ENCODE measurements at places on chromosomes 3 and 15. TPM values are rescaled to one million over a fixed set of nuclear protein-coding genes. Genes with fewer than 3 reads are reported as not detected.

- DNase-seq = no peak
Measured at GRCh38 chr3:105093371-105094252, 273.1 kb upstream of the ALCAM start.

- no peak for DNase-seq
Measured at GRCh38 chr15:100335335-100335999, 6.3 kb downstream of the ADAMTS17 start.

DNA sequence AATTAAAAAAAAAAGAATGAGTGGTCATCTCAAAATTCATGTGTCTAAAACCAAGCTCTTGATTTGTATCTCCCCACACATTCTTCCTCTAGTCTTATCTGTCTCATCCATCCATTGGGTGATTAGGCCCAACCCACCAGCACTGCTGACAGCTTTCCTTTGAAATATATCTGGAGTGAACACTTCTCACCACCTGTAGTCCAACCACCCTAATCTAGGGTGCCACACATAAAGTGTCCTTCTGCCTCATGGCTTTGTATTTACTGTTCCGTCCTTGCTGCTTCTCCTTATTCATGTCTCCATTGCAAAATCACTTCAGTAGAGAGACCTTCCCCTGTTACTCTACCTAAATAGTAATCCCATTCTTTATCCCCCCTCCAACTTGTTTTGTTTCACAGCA lies 82.4 kb upstream of the PTX3 start:
- DNase-seq = no peak

- peak; percentile 27 for DNase-seq
Measured at GRCh38 chr3:62332835-62333244, 40.5 kb downstream of the FEZF2 start.

- DNase-seq = no peak
Measured at GRCh38 chr3:59115364-59116232, 65.8 kb upstream of the CFAP20DC start.

The NFKBIZ gene
- total RNA-seq = 196 TPM

The LMAN1L gene
- total RNA-seq = not detected

Measured in kidney (tissue), 22 donors.